Progenitor cell of endocrine pancreas (in vitro differentiated cells): ENCODE measurements at places on chromosomes 12 and 14.
A peak's percentile ranks its signal among the peaks of the same experiment; 100 is the strongest.

DNA sequence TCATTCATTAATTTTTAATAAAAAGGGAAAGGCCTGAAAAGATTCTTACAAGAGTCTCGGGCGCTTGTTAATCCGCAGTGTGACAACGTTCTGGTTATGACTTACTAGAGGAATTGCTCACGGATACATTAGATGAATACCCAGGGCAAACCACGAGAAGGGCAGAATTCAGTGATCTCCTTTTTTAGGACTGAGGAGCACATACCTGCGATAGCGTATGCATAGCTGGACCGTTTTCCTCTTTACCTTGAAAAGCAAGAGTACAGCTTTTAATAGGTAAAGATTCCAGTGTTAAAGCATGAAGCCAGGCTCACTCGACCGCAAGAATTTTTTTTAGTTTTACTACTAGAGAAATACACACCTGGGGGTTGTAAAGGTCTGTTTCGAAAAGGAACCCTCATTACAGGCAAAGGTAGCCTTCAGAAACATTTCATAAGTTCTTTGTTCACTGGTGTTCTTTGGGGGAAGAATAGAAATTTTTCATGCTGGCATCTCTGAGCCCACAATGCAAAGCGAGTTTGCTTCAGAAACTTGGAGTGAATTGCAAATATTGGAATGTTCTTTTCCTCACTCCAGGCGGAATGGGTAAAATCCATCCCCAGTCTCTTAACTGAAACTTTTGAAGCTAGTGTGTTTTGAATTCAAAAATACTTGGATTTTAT is 953 bp downstream of the MAPK1IP1L start:
- no peak for DNase-seq

DNA sequence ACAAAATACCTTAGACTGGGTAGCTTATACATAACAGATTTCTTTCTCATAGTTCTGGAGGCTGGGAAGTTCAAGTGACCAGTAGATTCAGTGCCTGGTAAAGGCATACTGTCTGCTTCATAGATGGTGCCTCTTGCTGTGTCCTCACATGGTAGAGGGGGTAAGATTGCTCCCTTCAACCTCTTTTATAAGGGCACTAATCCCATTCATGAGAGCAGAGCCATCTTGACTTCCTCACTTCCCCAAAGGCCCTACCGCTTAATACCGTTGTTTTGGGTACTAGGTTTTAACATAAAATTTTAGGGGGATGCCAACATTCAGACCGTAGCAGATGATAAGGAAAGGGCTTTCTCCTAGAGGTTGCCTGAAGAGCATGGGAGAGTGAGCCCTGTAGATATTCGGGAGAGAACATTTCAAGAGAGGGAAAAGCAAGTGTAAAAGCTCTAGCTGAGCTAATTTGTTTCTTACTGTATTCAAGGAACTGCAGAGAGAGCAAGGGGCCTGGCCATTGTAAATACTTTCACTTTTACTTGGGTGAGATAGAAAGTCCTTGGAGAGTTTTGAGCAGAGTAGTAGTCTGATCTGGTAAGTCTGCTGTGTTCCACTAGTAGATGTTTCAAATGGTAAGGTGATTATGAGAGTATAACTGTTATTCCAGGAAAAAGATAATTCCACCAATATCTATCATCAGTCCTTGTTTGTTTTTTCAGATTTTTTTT is 27.3 kb downstream of the FRS2 start:
- no peak for DNase-seq

- no peak for DNase-seq
Measured at GRCh38 chr12:112029301-112029700, 16.1 kb downstream of the ERP29 start.

DNA sequence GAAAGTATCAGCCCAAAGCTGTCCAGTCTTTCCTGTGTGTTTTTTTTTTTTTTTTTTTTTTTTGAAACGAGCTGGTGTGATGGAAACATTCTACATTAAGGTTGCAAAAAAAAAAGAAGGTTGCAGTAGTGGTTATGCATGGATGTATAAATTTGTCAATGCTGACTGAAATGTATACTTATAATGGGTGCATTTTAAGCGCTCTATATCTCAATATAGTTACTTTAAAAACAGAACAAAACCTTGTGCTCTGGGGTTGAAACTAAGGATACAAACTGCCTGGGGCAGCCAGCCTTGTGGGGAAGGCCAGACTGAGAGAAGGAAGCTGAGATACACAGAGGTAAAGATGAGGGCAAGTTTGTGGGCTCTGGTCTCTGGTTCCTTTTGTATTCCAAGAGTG is 87.3 kb upstream of the RMST start:
- no peak for DNase-seq

- no peak for DNase-seq
Measured at GRCh38 chr14:70203686-70204085, 14.9 kb upstream of the SLC8A3 start.

DNA sequence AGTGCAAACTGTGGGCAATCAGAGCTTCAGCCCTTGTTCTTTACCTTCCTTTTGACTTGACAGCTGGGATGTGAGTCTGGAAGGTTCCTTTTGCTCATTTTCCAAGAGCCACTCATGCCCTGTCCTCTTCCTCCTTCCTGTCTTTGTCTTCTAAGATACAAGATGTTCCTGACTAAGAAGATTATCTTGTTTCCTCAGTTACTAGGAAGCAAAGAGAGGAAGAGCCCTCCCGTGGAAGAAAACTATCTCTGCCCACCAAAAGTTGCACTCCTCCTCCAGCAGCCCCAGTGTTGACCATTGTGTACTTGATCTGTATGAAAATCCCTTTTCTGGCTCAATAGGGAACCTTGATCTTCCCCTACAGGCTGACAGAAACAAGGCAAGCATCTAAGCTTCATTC is 138.0 kb downstream of the C12orf75 start:
- DNase-seq = no peak

DNA sequence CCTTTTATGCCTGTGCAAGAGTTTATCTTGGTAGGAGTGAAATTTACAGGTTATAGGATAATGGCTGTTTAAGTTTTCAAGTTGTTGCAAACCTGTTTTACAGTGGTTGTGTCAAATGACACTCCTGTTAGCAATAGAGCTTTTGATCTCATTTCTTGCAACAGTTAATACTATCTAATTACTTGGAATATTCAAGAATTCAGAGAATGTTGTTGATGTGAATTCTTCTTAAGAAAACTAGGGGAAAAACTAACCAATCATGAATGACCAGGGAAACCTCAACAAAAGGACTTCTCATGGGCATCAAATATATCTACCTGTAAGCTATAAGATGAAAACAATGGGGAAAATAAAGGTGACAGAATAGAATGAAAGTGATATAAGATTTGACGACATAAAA is 85.0 kb downstream of the IPO8 start:
- no peak for DNase-seq

- no peak for DNase-seq
Measured at GRCh38 chr12:92938018-92938417, 8.9 kb upstream of the EEA1 start.

DNA sequence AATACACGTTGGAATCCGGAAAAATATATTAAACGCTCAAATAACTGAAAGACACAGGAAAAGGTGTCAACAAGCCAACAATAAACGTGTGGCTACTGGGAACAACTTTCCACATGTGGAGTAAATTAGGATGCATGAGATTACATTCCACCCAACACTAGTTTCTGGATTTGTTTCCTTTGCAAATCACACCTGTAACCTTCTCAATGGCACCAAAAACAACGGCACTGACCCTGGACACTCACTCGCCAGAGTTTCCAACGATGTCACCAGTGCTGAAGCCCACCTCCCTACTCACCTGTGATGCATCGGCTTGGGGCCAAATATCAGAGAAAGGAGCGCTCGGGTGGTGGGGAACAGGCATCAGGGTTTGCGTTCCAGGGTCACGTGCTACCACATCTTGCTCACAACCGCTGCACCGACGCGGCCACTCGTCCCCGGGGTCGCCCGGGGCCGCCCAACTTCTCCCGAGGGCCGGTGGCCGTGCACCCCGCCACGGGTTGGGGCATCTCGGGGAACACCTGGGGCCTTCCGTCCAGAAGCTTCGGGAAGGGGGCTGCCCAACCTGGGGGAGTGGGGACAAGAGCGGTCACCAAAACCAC is 629 bp downstream of the PRDM4 start:
- peak; percentile 15 for DNase-seq

- no peak for DNase-seq
Measured at GRCh38 chr14:58733451-58734208, 95.9 kb downstream of the DACT1 start.

- no peak for DNase-seq
Measured at GRCh38 chr12:52169886-52170285, 21.9 kb downstream of the KRT80 start.

DNA sequence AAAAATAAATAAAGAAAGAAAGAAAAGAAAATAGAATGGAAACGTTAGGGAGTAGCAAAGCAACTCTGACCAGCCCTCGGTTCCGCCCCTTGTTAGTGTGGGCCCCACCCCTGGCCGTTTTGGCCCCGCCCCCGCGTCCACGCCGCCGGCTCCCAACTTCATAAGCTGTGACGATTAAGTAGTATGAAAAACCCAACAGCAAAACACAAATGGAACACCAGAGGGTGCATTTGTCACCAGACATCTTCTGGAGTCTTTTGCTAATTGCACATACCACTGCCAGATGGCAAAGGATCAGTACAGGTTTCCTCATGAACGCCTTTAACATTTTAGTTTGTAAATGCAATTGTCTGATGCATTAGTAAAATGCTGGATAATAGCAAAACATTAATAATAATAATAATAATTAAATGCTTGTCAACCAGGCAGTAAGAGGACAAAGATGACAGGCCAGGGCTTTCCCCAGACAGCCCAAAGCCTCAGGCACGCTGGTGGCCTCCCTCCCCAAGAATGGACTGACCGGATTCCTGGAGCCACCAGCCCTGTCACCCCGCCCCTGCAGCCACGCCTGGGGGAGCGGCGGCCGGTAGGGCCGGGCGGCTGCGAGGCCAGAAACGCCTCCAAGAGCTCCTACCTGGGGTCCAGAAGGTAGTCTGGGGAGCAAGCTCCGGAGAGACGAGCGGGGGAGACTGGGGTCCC is 23.6 kb downstream of the HSP90AA1 start:
- peak; percentile 42 for DNase-seq

- no peak for DNase-seq
Measured at GRCh38 chr14:97137705-97138104, 340.5 kb downstream of the VRK1 start.

DNA sequence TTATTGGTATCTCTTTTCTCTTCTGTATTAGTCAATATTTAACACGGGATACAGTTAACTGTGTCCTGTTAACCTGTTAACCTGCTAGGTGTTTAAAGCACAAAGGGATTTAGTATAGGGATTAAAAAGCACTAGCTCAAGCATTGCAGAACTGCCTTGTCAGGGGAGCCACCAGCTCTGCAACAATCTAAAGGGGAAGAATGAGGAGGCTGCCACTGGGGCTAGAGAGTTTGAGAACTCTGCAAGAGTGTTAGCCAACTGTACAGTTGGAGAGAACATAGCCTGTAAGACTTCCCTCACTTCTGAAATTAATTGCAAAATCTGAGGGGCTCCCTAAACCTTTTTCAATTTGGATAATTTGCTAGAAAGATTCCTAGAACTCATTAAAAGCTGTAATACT is 6.5 kb upstream of the VRK1 start:
- no peak for DNase-seq
